ENCODE measurements at places on chromosomes 3 and 15. TPM values are rescaled to one million over a fixed set of nuclear protein-coding genes. Genes with fewer than 3 reads are reported as not detected.

ZDHHC19 gene
- total RNA-seq = not detected

DLL4 gene
- total RNA-seq = 9.7 TPM

AADACL2 gene
- total RNA-seq = 0.54 TPM

TOPBP1 gene
- 25.1 TPM for total RNA-seq

RPUSD2 gene
- total RNA-seq = 7.2 TPM

MYO9A gene
- 74.5 TPM for total RNA-seq

CILP gene
- 57.0 TPM for total RNA-seq
